ENCODE measurements at places on chromosomes 1 and 21.

- DNase-seq: no peak
Measured at GRCh38 chr1:188463919-188464318, 1635.2 kb downstream of the PLA2G4A start.

- DNase-seq: peak; percentile 46
Measured at GRCh38 chr21:36927719-36928117, 38.8 kb downstream of the HLCS start.

DNA sequence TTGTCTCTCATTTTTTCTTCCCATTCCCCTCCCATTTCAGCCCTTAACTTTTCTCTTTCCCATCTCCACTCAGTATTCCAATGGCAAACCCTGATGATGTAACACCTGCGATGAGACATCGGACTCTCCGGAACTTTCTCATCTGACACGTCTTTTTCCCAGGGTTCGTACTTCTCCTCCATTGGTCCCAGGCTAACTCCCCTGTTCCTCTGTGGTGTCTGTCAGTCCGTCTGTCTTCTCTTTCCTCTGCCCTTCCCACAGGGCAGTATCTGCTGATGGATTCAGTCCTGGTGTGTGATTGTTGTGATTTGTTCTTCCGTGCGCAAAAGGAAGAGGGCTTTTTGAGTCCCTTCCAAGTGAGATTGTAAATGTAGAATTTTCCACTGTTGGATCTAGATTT lies 27.7 kb downstream of the VANGL2 start:
- DNase-seq: no peak

GRCh38 chr1:244089561-244089960 lies 38.5 kb downstream of the ZBTB18 start:
- DNase-seq: no peak

- DNase-seq: no peak
Measured at GRCh38 chr1:20187103-20187812, 940 bp upstream of the PLA2G2C start.
